A172 (cell line): ENCODE measurements at places on chromosomes 3 and 15.

GRCh38 chr3:49471856-49472495 is 1.9 kb downstream of the DAG1 start:
- DNase-seq, result no peak

GRCh38 chr3:31692751-31693150 is 160.0 kb downstream of the STT3B start:
- DNase-seq, result no peak

DNA sequence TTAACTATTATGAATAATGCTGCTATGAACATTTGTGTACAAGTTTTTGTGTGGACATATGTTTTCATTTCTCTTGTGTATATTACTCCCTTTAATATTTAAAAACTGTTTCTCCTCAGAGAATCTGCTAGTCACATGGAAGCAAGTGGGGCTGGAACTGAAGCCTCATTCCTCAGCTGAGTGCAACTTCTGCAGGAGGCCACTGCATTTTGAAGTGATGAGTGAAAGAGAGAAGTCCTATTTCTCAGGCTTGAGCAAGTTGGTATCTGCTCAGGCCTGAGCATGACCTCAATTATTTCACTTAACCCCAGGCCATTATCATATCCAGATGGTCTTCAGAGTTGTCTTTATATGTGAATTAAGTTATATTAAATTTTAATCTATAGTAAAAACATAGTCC is 11.5 kb downstream of the TLR9 start:
- no peak for DNase-seq

GRCh38 chr3:187624588-187624987 is 45.6 kb downstream of the SST start:
- no peak for DNase-seq

- DNase-seq, result no peak
These were observed 135.2 kb downstream of the ECT2 start for GRCh38 chr3:172885704-172886103.

DNA sequence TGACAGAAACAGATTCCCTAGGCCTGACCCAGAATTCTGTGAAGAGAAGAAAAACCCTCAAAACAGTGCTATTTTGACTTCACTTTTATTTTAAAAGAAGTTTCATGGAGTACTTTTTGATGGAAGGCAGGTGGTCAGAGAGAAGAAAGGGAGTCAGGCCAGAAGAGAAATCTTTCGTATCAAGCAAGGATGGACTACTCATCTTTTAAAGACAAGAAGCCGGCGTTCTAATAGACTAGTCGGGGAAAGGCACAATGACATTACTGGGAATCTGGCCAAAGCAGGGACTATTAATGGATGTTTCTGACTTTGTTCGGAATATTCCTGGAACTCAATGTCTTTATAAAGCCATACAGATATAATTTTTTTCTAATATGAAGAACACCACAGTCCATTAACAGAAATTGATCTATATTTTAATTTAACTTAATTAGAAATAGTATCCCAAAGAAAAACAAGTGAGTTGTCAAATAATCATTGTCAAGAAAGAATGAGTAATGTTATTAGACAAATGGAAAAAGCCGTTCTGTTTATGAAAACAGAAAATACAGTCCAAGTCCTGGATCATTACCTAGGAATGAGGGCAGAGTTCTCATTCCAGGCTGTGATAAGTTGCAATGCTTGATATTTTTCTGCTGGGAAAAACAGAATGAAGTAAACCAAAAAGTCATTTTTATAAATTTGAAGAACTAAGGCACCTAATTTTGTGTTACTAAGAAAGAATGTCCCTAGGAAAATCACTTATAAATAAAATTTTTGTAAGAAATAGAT is 23.7 kb upstream of the PCOLCE2 start:
- DNase-seq, result no peak

GRCh38 chr15:83129791-83130190 is 22.3 kb downstream of the TM6SF1 start:
- DNase-seq, result no peak

DNA sequence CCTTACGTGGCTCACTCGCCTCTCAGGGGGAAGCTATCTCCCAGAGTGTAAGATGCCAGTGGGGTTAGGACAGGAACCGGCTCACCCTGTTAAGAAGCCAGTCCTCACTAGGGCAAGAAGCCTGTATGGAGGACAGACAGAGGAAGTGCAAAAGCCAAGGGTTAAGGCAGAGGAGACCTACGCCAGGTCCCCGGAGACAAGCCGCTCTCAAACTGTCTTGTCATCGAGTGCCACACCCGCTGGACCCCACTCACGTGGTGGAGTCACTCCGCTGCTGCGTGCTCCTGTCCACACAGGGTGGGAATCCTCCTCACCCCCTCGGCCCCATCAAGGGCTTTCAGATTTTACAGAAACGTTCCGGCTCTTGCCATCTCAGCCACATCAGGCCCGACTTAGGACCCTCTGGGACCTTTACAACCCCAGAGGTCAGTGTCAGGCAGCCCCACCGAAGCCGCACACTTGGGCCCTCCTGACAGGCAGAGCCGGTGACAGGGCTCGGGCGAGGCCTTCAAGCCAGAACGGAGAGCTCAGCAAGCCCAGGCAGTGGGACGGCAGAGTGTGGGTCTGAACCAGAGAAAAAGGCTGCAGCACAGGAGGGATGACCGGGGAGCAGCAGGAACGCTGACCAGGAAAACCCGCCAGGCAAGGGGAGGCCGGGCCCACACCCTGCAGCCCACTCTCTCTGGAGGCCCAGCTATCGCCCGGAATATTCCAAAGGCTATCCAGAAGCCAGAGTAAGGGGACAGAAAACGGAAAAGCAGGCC is 61.7 kb downstream of the XXYLT1 start:
- no peak for DNase-seq

GRCh38 chr3:139455855-139456254 is 20.5 kb downstream of the RBP2 start:
- no peak for DNase-seq

GRCh38 chr3:43013256-43013655 is 34.1 kb downstream of the GASK1A start:
- DNase-seq, result no peak

GRCh38 chr3:66723231-66723630 is 222.4 kb upstream of the LRIG1 start:
- peak; percentile 29 for DNase-seq

GRCh38 chr3:42002790-42003189 is 40.9 kb upstream of the ULK4 start:
- no peak for DNase-seq

GRCh38 chr3:135271177-135272025 is 476.3 kb downstream of the EPHB1 start:
- DNase-seq, result no peak

GRCh38 chr15:92683511-92683834 is 27.9 kb upstream of the FAM174B start:
- no peak for DNase-seq

DNA sequence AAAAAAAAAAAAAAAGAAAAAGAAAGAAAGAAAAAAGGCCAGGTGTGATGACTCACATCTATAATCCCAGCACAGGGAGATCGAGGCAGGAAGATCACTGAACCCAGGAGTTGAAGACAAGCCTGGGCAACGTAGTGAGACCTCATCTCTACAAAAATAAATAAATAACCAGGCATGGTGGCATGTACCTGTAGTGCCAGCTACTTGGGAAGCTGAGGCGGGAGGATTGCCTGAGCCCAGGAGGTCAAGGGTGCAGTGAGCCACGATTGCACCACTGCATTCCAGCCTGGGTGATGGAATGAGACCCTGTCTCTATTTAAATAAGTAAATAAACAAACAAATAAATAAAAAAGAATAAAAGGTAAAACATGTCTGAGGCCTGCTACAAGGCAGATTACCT is 39.3 kb upstream of the LACTB start:
- no peak for DNase-seq

DNA sequence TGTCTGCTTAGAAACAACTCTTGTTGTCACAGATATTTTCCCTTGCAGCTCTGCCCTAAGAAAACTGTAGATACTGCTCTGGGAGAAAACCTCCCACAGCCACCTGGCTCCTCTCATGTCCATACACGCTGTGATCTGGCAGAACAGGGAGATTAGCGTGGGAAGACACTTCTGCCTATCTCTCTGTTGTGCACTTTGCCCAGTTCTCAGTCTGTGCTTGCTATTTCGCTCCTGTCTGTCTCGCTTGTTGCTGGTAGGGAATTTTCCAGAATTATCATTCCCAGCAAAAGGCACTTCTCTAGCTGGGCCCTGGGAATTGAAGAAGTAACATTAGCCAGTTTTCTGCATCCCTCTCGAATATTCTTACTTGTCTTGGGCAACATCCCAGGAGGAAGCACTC is 8.1 kb upstream of the GATM start:
- DNase-seq, result no peak

DNA sequence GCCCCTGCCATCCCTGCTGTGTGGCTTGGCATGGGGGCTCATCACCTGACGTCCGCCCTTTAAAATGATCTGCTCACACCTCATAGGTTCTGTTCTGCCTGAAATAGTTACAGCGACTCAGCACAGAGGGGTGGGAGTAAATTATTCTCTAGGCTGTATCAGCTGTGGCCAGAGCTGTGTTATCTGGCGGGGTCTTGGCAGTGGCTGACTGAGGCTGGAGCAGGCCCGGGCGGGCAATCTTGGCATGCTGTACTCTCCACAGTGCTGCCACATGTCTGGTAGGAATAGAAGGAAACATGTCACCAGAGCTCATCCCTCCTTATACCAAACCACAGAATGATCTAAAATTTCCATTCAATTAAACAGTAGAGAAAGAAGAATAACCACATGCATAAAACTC is 499.9 kb upstream of the LMCD1 start:
- no peak for DNase-seq

GRCh38 chr3:28669870-28670269 is 321.2 kb upstream of the AZI2 start:
- no peak for DNase-seq

DNA sequence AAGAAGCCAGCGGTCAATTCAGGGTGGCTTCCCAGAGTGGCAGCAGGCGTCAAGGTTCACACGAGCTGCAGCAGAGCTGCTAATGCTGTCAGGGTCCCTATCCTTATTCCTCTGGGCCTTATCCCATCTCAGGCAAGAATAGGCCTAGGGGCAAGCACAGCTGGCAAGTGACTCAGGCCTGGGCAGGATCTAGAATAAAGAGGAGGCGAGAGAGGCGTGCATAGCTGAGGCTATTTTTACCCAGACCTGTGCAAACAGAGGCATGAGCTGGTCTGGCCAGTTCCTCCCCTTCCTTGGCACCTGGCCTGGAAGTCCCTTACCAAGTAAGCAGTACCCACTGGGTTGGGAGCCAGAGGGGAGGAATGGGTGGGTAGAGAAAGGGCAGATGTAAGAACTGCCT is 12.2 kb upstream of the VIPR1 start:
- DNase-seq, result peak; percentile 42

- DNase-seq, result no peak
These were observed 3.7 kb upstream of the NR1I2 start for GRCh38 chr3:119778176-119778575.
